ENCODE measurements at places on chromosomes 7 and 10.

- no peak for DNase-seq
These were observed 23.1 kb upstream of the ZC3HAV1L start for GRCh38 chr7:139058943-139059342.

GRCh38 chr10:114151486-114151885 lies 22.5 kb downstream of the CCDC186 start:
- no peak for DNase-seq

- DNase-seq = no peak
These were observed 70.1 kb downstream of the IMMP2L start for GRCh38 chr7:111492234-111492633.

DNA sequence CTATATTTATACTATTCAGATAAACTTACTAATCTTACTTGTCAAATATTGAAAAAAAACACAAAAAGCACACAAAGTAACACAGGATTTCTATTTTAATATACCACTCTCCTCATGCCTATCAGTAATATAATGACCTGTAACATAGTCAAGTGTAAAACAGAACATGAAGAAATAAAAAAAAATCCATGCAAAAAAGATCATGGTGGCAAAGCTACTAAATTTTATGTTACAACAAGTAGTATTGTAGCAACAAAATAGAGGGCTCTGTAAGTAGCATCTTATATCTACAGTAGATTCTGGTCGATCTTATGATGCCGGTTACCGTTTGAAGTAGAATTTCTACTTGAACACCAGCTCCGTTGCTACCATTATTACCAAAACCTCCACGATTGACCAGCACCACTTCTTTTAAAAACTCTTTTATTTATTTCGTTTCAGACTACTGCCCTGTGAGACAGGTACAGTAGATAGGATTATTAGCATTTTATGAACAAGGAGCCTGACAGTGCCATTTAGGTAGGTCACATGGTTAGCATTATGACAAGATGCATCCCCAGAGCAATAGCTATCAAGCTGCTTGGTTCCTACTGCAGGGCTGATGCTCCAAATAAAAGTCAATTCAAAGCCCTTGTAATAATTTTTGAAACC lies 2.1 kb downstream of the CPED1 start:
- no peak for DNase-seq

- no peak for DNase-seq
These were observed 32.4 kb downstream of the TACC2 start for GRCh38 chr10:122021379-122021778.
